ENCODE measurements at places on chromosomes 7 and 10.

- DNase-seq = no peak
Measured at GRCh38 chr10:91745090-91745831, 53.0 kb upstream of the TNKS2 start.

GRCh38 chr10:30059209-30060107 is at the start of gene JCAD:
Gene JCAD, minus strand, starts transcription at chr10:30059586. Its CDS starts 11,774 bp downstream, at chr10:30047812.
- peak; percentile 44 for DNase-seq

DNA sequence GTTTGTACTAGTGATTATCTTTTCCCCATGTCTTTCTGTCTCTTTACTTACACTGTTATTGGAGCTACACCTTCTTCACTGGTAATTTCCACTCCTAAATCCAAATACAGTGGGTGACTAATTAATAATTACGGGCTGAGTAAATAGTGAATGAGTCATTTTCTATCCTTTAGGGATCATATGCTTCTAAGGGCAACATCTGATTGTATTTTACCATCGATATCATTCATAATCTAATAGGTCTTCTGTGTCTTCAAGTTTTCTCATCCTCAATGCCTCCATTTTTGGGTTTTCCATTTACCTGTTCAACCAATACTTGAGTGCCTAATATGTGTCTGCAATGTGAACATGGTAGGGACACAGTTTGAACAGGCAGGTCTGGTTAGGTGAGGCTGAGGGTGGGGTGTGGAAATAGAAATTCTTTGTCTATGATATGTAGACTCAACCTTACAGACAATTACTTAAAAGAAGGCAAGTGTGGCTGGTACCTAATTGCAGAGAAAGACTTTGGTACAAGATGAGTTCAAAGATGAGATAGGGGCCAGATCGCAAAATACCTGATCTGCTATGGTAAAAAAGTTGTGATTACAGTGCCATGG is 5.9 kb upstream of the DHX32 start:
- no peak for DNase-seq

- DNase-seq = no peak
Measured at GRCh38 chr7:65397730-65398142, 24.1 kb downstream of the ZNF92 start.

DNA sequence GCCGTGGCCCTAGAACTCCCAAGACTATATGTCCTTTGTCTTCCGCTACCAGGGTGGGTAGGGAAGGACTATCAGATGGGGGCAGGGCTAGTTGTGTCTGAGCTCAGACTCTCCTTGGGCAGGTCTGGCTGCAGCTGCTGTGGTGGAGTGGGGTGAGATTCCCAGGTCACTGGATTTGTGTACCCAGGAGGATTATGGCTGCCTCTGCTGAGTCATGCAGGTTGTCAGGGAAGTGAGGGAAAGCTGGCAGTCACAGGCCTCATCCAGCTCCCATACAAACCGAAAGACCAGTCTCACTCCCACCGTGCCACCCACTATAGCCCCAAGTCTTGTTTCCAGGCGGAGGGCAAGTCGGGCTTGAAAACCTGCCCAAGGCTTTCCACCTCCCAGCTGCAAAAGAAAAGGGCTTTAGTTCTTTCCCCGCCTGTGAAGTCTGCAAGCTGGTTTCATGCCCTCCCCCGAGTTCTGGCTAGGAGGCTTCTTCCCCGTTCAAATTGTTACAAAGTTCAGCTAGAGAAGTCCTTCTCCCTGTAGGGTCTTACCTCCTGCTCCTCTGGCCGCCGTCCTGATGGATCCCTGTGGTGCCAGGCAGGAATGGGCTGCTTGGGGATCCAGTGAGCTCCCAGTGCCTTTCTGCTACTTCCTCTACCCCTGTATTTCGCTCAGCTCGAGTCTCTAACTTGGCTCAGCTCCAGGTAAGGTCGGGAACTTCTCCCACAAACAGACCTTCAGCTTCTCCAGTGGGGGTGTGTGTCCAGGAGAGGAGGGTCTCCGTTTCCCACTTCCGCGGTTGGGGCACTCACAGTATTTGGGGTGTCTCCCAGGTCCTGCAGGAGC is 106.8 kb upstream of the FGL2 start:
- DNase-seq = no peak

GRCh38 chr10:73494877-73495225 is 973 bp downstream of the PPP3CB start:
- no peak for DNase-seq
